CD4-positive, alpha-beta T cell (primary cell): ENCODE measurements at places on chromosomes 7 and 10. TPM values are rescaled to one million over a fixed set of nuclear protein-coding genes. Genes with fewer than 3 reads are reported as not detected.

DNA sequence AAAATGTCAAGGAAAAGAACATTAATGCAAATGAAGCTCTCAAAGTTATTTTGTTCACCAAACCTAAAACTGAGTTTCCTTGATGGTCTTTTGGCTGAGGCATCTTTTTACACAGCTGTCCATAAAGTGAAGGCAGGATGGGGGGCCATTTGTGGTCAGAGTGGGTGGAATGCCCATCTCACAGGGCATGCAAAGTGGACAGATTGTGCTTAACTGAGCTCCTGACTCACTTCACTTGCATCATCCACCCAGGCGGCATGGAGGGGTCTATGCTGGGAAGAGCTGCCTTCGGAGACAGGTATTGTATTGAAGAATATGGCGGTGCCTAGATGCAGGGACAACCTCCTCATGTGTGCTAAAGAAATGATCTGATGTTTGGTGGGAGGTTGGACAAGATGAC, 905.3 kb downstream of the KCNMA1 start:
- no peaks in the 10 kb centered on the region for H3K27me3 ChIP-seq
- no peak for DNase-seq
- no peaks in the 10 kb centered on the region for H3K36me3 ChIP-seq
- H3K27ac ChIP-seq: no peak overlapping the region
- H3K4me1 ChIP-seq: no peaks in the 10 kb centered on the region

- no peaks in the 10 kb centered on the region for H3K27me3 ChIP-seq
- peak overlapping the region; percentile 73 for H3K27ac ChIP-seq
- H3K36me3 ChIP-seq: peaks cover 29% of the 10 kb centered on the region
- DNase-seq: peak; percentile 12
Observed at GRCh38 chr7:6446838-6447580, 745 bp downstream of the DAGLB start.

The ATRNL1 gene
- not detected for total RNA-seq

The ANK3 gene
- 60.5 TPM for total RNA-seq
